Nephron progenitor cell (in vitro differentiated cells): ENCODE measurements at places on chromosomes 6 and 20.

- no peak for DNase-seq
Measured at GRCh38 chr6:98831057-98831958, 3.1 kb upstream of the POU3F2 start.

DNA sequence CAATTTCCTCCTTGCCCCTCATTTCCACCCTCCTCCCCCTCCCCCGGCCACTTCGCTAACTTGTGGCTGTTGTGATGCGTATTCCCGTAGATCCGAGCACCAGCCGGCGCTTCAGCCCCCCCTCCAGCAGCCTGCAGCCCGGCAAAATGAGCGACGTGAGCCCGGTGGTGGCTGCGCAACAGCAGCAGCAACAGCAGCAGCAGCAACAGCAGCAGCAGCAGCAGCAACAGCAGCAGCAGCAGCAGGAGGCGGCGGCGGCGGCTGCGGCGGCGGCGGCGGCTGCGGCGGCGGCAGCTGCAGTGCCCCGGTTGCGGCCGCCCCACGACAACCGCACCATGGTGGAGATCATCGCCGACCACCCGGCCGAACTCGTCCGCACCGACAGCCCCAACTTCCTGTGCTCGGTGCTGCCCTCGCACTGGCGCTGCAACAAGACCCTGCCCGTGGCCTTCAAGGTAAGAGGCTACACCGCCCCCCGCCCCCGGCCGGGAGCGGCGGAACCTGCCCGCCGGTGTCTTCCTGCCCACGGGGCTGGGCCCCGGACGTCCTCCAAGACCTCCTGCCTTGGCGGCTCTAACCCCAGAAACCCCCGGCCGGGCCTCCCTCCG, 44.9 kb upstream of the SUPT3H start:
- peak; percentile 60 for DNase-seq

DNA sequence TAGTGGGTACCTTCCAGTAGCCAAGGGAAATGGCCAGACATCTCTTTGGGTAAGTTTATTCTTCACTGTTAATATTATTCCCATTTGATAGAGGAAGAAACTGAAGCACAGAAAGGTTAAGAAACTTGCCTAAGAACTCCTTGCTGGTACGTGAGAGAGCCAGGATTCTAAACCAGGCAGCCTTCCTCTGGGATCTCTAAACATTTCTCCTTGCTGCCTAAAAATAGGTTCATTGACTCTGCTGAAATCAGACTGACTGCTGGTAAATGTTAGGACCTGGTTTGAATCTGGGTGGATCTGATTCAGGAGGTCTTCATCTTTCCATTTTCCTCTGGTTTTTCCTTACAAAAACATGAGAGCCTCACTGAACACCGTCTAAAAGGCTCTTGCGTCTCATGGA, 186.9 kb downstream of the AIG1 start:
- no peak for DNase-seq

DNA sequence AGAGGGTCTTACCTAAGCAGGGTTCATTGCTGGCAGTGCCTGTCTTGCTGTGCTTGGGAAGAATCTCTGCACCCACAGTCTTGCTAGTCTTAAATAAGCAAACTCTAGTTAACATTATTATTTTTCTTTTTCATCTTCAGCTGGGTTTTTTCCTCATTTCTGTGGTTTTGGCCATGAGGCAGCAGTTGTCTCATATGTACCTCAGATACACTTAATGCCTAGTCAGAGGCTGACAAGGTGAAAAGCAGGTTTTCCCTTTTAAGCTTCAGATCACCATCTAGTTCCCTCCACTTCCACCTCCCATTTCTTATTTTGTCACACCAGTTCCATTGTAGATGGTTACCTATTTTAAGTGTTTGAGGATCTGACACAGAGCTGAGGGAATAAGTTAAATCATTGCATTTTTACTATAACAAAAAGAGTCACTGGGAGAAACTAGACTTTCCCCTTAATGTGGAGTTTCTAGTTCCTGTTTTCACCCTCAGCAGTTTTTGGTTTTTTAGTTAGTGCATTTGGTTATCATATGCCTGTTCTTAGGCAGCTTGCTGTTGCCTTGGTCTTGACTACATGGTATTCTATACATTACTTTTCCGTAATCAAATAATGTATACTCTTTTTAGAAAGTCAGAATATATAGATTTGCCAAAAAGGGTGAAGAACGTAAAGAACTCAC, 46.0 kb downstream of the AFDN start:
- no peak for DNase-seq

DNA sequence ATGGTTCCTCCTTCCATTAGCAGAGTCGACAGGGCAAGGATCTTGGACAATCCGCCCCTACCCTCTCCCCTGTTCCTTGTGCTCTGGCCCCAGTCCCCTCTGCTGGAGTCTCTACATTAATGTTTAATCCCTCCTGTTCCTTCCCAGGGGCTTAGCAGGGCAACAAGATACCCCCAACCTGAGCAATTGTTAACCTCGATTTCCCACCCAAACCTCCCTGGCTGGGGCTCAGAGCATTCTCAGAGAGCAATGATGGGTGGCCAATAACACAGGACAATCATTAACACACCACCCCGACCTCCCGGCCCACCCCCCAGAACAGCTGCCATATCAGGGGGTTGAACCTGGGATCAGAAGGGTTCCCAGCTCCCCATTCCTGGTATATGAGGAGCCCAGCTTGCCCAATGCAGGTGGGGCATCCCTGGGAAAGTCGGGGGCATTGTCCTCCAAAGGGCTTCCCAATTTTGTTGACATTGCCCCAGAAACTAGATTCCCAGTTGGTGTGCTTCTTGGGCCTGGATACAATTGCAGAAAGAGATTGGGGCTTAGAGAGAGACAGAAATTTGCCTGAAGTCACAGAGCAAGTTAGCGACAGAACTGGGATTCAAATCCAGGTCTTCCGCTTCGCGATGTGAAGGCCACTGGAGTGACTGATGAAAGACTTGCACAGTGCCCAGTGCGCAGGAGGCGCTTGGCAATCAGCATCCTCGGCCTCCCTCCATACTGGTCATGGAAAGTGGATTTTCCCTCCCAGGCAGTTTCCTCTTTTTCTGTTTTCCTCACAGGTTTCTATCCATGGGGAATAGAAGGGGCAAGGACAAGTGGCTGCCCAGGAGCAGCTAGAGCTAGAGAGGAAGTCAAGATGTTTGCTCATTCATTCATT, 59.6 kb upstream of the TTPAL start:
- no peak for DNase-seq
